ENCODE measurements at places on chromosomes 11 and 22.

GRCh38 chr11:8810540-8811301 lies 100.3 kb upstream of the AKIP1 start:
- peak; percentile 18 for DNase-seq

DNA sequence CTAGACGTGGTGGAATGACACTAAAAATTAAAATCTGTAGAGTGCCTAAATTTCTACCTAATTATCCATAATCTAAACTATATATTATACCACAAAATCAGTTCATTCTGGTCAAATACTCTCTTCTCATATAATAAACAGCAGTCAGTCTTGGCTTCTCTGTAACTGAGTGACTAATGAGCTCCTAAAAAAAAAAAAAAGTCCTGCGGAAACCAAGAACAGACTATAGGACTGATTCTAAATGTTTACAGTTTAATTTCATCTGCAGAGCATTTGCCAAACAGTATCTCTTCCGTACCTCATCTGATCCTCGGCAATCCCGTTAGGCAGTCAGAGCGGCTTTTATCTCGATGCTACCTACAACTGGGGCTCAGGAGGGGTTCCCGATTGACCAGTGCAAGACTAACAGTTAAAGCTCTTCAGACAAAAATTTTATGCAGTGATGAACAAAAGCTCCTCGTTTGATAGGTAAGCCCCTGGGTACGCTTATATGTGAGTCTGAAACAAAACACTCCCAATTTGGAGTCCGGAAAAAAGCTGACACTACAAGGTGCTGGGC lies 686 bp downstream of the KIF18A start:
- no peak for DNase-seq

GRCh38 chr22:48042621-48043395 lies 1280.4 kb downstream of the TBC1D22A start:
- no peak for DNase-seq

DNA sequence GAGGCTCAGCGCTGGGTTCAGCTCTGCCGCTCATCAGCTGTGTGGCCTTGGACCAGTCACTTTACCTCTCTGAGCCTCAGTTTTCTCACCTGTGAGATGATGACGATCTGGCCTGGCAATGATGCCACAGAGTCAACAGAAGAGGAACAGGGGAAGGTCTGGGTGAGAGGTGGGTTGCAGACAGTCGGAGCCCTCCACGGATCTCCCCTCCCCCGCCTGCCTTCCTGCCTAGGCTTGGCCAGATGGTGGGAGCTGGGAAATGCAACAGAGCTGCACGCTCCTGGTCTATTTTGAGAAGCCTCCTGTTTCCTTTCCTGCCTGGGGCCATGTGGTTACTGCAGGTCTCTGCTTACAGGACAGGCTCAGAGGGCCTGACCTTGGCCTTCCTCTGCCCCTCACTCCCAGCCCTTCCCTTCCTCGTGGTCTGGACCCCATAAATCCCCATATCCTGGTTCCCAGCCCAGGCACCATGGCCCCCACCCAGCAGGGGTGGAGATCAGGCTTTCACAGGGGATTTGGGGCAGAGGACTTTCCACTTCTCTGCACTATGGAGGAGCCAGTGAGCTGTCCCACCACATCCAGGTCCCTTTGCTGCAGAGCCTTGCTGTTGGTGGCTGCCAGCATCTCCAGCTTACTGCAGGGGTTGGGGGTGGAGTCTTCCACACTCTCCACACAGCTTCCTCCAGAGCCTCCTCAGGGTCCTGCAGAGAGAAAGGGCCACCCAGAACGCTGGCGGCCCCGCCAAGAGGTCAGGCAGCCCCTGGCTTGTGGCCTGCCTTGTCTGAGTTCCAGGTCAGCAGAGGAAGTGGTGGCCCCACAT lies 46.9 kb downstream of the C11orf96 start:
- DNase-seq: no peak

DNA sequence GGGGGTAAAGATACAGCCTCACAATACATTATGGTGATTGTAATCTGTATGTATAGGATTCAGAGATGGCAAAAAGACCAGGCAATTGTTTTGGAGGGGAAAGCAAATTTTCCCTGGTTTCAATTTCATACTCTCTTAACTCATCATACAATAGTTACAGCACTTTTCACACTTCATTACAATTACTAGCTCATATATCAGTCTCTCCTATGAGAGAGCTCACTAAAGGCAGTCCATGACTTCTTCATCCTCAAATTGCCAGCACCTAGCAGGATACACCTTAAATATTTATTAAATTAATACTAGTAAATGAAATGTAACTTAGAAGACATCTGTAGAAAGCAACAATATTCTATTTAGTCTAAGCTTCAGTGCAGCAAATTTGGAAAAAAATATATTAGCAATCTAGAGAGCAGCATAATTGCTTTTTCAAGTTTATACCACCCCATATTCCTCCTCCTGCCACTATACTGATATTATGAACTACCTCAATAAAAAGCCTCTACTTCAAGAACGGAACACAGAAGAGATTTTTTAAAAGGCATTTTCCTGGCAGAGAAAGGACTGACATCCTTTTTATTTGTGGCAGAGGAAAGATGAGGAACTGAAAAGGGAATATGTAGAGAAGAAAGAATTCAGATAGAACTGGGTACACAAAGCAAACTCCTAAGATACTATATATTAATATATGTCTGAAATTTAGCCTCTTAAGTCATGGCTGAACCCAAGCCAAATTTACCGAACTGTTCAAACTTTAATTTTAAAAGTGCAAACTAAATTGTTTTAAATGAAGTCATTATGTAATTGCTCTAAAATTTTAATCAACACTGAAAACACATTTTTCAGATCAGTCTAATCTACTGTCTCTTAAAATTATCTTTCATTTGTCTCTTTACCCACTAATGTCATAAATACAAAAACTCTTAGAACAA lies 27.7 kb downstream of the PICALM start:
- DNase-seq: no peak

- no peak for DNase-seq
Observed at GRCh38 chr11:34425867-34426266, 12.9 kb upstream of the CAT start.

DNA sequence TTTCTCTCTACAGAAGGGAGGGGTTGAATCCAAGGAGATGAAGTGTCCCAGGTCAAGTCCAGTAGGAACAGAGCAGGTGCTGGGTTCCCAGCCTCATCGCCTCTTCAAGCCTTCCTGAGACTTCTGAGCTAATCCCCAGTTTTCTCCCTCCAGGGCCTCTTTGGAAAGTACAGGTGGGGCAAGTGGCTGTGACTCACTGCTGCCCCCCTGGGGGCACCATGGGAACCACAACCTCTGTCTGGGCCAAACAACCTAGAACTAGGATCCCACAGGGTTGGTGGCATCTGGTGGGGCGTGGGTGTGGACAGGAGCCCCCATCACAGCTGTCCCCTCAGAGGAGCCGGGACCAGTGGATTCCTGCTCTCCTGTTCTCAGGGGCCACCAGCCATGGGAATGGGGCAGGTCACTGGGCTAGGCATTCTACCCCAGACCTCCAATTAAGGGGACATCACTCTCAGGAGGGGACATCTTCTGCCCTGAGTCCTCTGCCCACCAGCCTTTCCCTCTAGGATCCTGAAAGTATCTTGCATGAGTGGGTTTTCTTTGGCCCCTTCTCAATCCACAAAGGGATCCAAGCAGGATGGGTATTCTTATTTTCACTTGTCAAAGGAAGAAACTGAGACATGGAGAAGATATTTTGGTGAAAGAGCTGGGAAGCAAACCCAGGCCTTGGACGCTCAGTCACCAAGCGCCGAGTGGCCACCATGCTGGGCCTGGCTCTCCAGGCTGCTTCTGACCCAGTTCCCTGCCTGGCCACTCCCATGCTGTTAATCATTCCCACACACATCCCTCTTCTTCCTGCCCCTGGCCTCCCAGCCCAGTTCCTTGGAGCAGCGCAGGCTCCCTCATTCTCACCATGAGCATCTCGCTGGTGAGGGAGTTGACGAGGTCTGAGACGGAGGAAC lies 23.8 kb downstream of the LRRC10B start:
- peak; percentile 29 for DNase-seq

GRCh38 chr22:46070803-46071450 lies 79.4 kb upstream of the PPARA start:
- DNase-seq: peak; percentile 49
